Right atrium auricular region (tissue), 2 donors: ENCODE measurements at places on chromosomes 6 and 20.

GRCh38 chr6:74997646-74998045 is 208.2 kb downstream of the COL12A1 start:
- DNase-seq = no peak

DNA sequence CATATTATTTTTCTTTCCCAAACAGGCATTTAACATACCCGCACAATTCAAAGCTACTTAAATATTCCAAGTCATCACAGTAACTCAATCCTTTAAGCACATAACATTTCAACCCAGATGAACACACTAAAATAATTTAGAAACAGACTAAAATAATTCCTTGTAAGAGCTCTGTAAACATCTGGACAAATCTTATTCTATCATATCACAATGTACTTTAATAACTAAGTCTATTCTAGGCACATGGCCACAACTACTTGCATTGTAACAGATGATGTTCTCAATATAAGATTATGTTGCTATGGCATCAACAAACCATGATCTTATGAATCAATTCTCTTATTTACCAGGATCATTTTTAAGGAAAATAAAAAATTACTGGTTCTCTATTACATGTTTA is 123.2 kb upstream of the THEMIS start:
- no peak for DNase-seq

DNA sequence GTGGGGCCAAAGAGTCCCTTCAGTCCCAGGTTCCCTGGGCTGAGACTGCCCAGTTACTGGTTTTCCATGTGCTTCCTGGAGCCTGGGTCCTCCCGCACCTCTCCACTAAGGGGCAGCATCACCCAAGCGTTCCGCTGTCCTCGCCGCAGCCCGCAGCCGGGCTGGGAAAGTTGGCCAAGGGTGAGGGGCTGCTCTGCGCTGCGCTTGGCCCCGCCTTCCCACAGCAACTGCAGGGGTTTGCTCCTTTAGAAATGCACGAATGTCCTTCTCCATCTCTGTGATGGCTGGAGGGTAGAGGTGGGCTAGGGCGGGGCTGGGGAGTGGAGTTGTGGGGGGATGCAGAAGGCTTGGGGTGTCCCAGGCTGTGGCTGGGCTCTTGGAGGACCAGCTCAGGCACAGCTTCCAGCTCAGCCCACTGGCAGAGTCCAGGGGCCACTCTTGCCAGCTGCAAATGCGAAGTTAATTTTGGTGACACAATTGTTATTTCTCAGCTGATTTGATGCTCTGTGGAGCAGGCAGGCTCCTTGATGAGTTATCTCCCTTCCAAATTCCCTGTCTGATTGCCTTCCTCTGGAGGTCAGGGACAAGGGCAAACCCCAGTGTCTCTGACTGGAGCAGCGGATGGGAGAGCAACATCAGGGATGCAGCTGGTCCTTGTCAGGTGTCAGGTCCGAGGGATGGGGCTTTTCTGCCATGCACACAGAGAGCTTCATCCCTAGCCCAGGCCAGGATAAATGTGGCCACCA is 63.2 kb downstream of the NOL4L start:
- DNase-seq = peak; percentile 66

DNA sequence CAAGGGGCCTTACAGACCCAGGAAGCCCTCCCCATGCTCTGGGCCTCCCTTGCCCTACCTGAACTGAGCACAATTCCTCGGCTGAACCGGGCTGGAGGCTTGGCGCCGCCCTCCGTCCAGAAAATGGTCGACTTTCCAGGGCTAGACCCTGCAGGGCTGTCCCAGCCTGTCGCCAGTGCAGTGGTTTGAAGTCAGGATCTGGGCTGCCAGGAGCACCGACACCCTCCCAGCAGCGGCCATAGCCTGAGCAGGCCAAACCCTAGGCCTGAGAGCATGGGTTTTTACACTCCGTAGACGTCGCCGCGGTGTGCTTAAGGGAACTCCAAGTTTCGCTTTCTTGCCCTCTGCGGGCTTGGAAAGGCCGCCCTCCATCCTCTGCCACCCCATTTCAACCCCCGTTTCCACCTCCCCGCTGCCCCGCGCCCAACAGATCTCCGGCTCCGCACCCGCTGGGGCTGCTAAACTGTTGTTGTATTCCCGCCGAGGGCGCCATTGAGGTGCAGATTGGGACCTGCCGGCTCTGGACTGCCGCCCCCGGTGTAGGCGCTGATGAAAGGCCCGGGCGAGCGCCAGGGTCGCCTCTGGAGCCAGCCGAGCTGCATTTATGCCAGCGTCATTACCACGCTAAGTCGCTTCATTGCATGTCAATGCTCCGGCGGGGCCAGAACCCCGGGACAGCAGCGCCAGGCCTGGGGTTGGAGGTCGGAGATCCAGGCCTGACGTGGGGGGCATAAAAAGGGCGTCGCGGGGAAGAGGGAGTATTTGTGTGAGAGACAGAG is 2.2 kb upstream of the TFAP2A start:
- DNase-seq = no peak

GRCh38 chr6:3794092-3794491 is 42.6 kb upstream of the PXDC1 start:
- no peak for DNase-seq

DNA sequence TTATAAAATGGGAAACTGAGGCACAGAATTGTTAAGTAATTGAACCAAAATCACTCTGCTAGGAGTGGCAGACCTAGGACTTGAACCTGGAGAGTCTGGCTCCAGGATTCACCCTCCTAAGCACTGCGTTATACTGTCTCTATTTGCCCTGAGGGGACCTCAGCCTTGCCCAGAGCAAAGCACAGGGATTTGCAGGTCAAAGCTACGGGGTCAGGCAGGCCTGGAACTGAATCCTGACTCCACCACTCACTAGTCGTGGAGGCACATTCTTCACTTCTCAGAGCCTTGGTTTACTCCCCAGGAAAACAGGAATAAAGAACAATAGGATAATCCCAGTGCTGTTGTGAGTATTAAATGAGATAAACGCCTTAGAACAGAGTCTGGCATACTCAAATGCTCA is 19.4 kb downstream of the KCNK15 start:
- DNase-seq = no peak
